Activated T-cell treated with anti-CD3 and anti-CD28 coated beads for 24 hours (primary cell): ENCODE measurements at places on chromosomes 2 and 18.

DNA sequence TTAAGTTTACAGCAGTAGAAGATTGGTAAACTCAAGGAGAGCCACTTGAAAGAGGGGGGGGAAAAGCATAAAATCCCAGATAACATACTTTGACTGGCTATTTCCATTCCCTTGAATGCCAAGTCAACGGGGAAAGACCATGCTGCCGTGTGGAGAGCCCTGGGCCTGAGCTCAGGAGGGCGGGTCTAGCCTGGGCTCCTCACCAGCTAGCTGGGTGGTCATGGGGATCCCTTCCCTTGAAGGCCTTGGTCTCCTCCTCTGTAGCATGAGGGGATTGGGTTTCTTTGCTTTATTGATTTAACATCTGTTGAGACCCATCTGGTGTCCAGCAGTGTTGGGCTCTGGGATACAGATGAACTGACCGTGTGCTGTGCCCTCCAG is 35.0 kb downstream of the TEX51 start:
- DNase-seq = no peak

- no peak for DNase-seq
Measured at GRCh38 chr18:26550998-26551694, 2.8 kb upstream of the KCTD1 start.

DNA sequence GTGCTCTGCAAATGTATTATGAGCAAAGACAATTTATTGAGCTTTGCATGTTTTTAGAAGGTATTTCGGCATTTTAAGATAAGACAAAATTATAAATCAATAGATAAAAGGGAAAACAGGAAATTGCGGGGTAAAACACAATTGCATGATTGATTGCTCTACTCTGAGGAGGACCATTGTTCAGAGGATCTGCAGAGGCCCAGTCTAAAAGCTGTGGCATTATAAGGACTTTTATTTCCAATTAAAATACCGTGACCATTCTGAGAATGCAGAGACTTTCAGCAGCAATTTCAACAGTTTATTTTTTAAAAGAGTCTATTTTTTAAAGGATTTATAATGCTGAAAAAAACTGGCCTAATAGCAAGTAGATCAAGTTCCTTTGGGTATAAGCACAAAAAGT is 62.0 kb downstream of the TPGS2 start:
- no peak for DNase-seq

DNA sequence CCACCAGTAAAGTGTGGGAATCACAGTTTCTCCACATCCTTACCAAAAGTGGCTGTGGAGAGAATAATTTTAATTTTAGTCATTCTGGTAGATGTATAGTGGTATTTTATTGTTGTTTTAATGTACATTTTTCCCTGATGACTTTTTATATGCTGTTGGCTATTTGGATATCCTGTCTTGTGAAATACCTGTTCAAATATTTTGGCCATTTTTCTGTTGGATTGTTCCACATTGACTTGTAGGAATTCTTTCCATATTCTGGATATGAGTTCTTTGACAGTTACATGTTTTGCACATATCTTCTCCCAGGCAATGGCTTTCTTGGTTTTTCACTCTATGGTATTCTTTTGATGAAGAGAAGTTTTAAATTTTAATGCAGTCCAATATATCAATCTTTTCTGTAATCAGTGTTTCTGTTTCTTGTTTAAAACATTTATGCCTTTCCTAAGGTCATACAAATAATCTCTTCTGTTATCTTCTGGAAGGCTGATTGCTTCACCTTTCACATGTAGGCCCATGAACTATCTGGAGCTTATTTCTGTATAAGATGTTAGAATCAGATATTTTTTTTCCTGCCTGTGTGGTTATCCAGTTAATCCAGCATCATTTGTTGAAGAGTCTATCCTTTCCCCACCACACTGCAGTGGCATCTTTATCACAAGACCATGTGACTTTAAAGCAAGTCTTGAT is 19.0 kb downstream of the AFTPH start:
- DNase-seq = no peak

DNA sequence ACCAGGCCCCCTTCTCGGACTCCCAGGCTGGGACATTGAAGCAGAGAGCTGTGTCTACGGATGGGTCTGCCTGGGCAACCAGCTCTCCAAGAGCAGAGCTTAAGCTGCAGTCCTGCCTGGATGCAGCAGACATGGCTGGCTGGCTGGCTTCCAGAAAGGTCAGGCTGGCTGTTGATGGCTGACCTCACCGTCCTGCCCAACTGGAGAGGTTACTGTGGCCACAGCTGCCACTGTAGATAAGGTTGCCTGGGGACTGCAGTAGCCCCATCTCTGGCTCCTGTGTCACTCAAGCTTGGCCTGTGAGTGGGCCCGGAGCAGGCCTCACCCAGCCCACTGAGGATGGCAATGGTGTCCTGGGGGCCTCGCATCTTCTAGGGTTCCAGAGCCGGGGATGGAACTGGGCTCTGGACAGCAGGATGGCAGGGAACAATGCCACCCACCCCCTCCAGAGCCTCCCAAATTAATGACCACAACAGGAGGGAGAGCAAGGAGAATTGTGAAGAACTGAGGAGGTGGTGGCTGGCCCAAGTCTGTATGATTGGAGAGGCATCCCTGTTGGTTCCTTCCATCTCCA is 37.0 kb upstream of the FOSL2 start:
- no peak for DNase-seq

GRCh38 chr2:69291004-69291650 is 95.9 kb downstream of the GFPT1 start:
- DNase-seq = no peak

GRCh38 chr2:191565647-191566198 is 112.2 kb upstream of the NABP1 start:
- no peak for DNase-seq

GRCh38 chr18:38539371-38539770 is 973.8 kb upstream of the CELF4 start:
- no peak for DNase-seq

GRCh38 chr2:203886661-203887151 is 19.1 kb downstream of the CTLA4 start:
- DNase-seq = no peak

DNA sequence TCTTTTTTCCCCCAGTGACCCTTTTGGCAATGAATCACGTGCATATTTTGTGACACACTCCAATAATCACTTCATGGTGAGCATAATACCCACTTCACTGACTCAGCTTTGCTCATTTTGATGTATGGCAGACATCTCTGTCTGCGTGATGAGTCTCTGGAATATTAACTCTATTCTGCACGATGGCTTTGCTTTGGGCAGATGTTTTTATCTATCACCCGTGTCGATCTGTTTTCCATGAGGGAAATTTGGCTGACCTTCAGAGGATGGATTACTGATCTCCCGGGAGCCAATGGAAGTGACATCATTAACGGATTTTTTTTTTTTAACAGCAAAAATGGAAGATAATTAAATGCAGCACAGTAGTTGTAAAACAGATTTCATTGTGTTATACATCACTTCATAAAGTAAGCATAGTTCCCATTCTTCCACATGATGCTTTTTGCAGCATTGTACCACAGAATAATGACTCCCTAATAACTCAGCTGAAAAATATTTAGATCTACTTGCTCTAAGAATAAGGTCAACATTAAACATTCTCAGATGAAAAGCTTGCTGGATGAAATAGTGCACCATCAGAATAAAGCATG is 29.8 kb downstream of the CDC42EP3 start:
- no peak for DNase-seq

DNA sequence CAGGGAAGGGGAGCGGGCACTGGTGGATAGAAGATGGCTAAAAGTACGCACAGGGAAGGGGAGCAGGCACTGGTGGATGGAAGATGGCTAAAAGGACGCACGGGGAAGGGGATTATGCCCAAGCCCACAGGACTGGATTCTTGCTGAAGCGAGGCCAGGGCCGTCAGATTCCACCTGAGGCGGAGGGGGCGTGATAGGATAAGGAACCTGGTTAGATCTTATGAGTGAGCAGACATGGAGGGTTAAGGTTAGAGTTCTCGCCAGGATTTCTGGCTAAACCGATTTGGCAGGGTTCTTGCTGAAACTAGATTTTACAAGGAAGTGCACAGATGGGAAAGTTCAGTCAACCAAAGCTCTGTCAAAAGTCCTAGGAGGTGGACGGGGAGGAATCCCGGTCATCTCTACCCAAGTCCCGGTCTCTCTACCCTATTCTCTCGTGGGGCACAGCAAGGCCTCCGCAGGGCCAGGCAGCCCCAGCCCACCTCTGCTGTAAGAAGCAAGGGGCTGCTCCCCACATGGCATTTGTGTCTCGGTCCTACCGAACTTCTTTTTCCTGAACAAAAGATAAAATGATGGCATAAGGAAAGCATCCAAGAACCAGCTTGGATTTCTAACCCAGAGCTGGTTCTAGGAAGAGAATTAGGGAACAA is 140.8 kb downstream of the PTGR3 start:
- DNase-seq = no peak

- DNase-seq = no peak
Measured at GRCh38 chr2:128233790-128234395, 84.8 kb downstream of the HS6ST1 start.

DNA sequence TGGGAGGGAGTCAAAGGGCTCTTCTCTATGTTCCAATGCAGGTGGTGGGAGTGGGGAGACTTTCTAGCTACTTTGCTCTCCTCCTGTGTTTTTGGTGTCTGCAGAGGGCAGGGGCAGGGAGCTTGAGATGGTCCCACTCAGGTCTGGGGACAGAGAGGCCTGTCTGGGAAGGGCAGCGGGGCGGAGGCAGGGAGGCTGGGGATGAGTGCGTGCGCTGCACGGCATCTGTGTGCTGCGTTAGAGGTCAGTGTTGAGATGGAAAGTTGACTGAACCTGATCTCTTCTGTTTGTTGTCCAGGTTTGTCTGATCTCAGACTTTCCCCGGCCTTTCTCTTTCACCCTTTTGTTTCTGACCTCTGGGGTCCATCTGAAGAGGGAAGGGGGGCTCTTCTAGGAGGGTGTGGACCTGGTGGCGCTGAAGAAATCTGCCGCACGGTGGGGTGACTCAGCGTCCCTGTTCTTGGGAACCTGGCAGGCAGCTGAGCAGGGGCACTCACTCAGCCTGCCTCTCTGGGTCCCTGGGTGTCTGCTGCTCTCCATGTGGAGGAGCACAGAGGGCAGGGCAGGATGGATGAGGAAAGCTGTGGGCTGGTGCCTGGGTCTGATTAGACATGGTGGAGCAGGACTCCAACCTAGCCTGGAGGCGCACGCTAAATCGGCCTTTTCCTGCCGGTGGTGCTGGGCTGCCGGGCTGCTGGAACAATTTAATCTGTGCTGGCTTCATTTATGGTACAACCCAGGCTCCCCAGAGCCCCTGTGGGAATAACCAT is 24.1 kb downstream of the IGFBP2 start:
- DNase-seq = no peak

DNA sequence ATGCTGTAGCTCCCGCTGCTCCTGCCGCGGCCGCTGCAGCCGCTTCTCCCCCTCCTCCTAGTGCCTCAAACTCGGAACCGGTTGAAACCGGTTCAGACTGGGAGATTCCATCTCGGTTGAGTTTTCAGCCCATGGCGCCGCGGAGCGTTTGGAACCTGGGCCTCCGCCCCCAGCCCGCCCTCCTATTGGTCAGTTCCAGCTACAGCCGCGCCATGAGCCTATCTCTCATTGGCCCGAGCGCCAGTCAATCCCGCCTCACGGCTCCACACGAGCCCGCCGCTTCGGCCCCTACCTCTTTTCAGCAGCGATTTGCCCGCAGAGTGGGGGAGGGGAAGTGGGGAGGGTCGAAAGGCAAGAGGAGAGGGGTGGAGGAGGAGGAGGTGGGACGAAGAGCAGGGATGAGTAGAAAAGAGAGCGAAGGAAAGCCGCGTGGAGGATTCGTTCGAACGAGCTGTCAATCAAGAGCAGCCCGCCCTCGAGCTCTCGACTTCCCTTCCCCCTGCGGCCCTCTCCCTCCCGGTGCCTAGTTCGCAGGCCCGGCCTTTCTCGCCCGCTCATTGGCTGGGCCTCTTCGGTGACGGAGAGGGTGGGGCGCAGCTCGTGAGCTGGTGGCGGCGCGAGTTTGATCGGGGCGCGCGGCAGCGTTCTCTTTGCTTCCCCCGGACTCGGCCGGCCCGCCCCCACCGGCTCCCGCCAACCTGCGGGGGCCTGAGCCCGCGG is at the start of gene XPO1:
TSS of gene XPO1 (minus strand) at position 157 of the 720 bp plus-strand sequence. CDS start 4,459 bp downstream, outside the sequence.
- DNase-seq = peak; percentile 99

DNA sequence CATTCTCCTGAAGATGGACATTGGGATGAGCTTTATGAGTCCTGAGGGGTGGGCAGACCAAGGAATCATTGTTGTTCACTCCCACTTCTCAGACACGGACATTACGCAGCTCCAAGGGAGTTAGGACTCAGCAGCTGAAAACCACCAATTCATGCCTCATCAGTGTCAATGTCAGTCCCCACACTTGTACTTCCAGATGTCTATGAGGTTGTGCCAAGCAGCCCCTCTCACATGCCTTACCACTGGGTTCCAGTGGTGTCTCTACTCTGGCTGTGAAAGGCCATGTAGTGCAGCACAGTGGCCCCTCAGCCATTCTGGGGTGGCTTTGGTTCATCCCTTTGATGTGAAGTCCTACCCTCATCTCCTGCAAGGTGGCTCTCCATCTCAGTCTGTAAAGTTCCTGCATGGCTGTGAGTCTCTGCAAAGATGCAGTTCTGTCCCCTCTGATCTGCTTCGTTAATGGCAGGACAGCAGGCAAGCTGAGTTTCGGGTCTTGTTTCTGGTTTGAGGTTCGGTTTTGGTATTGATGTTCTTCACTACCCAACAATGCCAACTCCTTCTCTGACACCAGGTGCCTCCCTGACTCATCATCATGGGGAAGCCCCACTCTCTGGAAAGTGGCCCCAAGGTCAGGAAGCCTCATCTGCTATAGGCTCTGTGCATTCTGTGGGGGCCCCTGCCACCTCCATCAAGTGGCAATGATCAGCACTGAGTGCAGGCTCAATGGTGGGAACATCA is 14.0 kb upstream of the COL6A3 start:
- peak; percentile 83 for DNase-seq

GRCh38 chr2:86794861-86795260 is 4.1 kb upstream of the CD8A start:
- DNase-seq = no peak

- DNase-seq = no peak
Measured at GRCh38 chr2:63488118-63488713, 100.1 kb downstream of the WDPCP start.

GRCh38 chr2:102761763-102762162 is at the start of gene TMEM182:
Gene TMEM182, plus strand, starts transcription at chr2:102762031. Its CDS starts 187 bp downstream, at chr2:102762218.
- no peak for DNase-seq

DNA sequence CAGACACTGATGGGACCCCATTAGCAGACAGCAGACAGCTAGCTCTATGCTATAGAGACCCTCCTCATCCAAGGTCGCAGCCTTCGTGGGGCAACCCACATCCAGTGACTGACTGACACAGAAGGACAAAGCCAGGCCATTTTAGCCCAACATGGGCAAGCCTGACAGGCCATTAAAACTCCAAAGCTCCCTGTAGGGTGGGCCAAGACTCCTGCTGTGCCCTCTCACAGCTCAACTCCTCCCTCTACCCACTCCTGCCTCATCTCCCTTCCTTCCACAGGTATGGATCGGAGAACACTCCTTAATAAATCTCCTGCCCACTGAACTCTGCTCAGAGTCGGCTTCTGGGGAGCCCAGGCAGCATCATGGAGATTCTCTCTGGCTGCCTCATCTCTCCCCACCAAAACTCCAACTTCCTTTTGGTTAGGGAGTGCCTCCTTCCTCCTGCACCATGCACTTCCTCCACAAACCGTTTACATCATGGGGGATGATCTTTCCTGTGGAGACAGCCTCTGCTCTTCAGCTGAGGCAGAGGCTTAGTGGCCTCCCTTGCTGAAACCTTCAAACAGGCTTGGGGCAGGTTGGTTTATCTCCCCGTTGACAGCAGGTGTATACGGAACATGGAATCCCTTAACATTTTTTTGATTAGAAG is 86.5 kb downstream of the ACTR3 start:
- DNase-seq = no peak

GRCh38 chr2:180247658-180248057 is 240.6 kb upstream of the CWC22 start:
- no peak for DNase-seq

GRCh38 chr2:206031162-206031784 is 54.7 kb downstream of the INO80D start:
- no peak for DNase-seq

- no peak for DNase-seq
Measured at GRCh38 chr2:15155959-15156574, 405.1 kb downstream of the NBAS start.
